NB4 (cell line): ENCODE measurements at places on chromosomes 12 and 14.

DNA sequence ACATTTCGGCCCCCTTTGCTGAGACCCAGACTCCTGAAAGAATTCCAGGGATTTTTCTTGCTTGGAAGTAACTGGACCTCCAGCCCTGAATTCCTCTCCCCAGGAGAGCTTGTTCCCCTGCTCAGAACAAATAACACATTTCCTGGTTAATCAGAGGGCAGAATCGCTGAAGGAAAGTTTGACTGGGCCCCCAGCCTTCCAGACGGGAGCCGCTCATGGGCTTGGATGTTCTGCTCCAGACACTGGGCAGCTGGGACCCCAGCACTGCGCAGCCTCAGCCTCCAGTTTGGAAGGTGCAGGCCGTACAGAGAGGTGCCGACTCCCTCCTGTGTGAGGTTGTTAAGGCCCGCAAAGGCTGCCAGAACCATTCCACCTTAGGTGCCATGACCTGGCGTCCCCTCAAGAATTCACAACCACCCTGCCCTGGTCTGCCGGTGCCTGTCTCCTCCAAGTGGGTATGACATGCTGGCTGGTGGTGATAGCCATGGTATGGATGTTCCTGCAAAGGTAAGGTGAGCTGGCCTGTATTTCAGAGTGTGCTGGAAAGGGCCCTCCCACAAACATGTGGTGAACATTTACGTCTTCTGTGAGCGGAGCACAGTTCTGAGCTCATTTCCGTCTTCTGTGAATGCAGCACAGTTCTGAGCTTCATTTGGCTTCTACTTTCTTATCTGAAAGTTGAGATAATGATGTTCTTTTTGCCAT, 5.1 kb upstream of the LTBP2 start:
- DNase-seq = no peak

GRCh38 chr12:6754411-6754810, 1.5 kb upstream of the MLF2 start:
- no peak for DNase-seq

- peak; percentile 46 for DNase-seq
Measured at GRCh38 chr12:42468341-42468821, 121.2 kb downstream of the PRICKLE1 start.

DNA sequence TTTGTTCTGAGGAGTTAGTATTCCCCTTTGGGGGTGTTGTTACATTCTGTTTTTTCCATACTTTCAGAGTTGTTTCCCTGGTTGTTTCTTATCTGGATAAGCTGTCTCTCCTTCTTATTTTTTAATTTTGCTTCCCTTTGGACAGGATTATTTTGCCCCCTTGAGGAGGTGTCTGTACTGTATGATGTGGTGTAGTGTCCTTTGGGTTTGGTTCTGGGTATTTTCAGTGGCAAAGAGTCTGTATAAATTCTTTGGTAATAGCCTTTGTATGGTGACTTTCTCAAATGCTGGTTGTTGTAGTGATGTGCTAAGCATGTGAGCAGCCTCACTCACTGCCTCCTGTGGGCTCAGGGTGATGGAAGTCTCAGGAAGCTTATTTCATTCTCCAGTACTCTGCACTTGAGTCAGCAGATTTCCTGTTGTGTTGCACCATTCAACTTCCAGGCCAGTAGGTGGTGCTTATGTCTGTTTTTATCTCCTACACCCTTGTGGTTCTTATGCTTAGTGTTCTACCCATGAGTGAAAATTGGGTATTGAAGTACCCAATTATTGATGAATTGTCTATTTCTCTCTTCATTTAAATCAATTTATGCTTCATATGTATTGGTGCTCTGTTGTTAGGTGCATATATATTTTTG, 103.3 kb upstream of the PMCH start:
- peak; percentile 60 for DNase-seq

DNA sequence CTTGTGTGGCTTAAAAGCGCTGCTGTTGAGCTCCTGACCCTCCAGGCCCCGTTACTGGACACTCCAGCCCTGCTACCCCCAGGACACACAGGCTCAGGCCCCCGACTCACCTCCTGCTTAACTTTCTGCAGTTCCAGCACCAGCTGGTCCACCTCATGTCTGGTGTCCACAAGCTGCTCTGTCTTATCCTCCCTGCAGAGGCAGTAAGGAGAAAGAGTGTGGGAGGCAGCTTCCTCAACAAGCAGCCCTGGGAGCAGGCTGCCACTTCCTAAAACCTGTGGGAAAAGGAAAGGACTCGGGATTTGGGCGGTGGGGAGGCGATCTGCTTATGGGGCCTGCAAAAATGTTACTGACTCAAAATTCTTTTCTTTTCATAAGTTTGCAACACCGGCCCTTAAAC, 79.2 kb downstream of the CCDC88C start:
- no peak for DNase-seq

GRCh38 chr14:26959972-26960660, 362.3 kb upstream of the NOVA1 start:
- DNase-seq = no peak

- DNase-seq = peak; percentile 65
Measured at GRCh38 chr12:55072083-55072482, 52.3 kb downstream of the NEUROD4 start.

DNA sequence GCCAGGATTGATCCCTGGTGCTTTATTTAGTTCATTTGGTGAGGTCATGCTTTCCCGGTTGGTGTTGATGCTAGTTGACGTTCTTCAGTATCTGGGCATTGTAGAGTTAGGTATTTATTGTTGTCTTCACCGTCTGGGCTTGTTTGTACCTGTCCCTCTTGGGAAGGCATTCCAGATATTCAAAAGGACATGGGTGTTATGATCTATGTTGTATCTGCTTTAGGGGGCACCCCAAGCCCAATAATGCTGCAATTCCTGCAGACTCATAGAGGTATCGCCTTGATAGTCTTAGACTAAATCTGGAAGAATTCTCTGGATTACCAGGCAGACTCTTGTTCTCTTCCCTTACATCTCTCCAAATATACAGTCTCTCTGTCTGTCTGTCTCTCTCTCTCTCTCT, 42.1 kb downstream of the AK7 start:
- DNase-seq = no peak

GRCh38 chr12:115886666-115887065, 390.8 kb downstream of the MED13L start:
- no peak for DNase-seq

- DNase-seq = no peak
Measured at GRCh38 chr14:67453575-67454300, 34.8 kb downstream of the TMEM229B start.

DNA sequence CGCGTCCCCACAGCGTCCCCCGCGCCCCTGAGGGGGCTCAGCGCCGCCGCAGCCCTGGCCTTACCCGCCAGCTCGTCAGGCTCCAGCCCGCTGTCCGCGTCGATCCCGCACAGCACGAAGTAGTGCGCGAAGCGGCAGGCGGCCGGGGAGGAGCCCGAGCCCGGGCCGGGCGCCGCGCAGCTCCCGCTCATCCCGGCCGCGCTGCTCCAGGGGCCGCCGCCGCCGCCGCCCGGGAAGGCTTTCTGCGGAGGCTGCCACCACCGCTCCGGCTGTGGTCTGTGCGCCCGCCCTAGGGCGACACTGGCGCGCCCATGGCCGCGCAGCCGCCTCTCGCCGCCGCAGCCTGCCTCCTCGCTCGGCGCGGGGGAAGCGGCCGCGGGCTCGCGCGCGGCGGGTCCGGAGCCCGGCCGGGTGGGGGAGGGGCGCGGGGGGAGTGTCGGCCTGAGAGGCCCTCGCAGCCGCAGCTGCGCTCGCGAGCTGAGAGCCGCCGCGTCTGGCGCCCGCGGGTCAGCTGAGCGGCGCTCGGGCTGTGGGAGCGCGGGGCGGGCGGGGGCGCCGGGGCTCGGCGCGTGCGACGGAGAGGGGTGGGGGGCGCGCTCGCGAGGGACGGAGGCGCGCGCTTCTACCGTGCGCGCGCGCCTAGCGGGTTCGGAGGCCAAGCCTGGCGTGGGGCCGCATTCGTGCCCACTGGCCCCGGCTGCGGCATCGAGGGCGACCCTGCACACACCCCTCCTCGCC, at the start of gene DENND5B:
Gene DENND5B, minus strand, starts transcription at position 495 of the 738 bp plus-strand sequence. Its CDS starts 304 bp downstream, at position 191.
- DNase-seq = peak; percentile 80

DNA sequence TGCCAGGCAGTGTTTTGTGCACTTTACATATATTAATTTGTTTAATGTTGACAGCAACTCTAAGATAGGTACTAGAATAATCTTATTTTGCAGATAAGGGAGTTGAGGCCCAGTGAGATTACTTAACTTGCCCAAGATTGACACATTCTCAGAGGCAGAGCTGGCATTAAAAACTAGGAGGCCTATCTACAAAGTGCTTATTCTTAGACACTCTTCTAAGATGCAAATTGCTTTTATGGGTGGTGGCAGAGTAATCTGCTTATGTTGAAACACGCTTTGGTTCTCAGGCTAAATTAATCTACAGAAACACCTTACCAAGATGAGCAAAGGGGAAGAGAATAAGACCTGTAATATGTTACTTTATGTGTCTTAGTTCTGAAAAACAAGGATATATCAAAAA, 7.2 kb downstream of the MGP start:
- DNase-seq = no peak

DNA sequence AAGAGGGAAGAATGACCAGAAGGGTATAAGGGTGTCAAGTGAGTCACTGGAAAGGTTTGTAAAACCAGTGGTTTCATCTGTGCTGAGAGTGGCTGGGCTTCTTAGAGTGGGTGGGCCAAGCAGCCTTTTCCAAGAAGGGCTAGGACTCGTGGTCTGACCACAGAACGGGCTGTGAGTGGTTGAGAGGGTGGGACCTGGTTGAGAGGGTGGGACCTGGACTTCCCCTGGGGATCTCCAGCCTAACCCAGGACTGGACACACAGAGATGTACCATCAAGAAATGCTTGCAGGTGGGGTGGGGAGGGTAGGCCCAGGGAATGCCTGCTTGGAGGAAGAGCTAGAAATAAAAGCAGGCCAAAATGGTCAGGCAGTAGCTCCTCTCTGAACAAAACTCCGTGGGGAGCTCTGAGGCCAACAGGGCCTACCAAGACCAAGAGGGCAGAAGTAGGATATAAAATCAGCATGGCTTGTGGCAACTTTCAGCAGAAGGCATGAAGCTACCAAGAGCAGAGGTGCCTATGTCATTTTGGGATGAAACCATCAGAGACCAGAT, 140.5 kb downstream of the FOXN3 start:
- peak; percentile 68 for DNase-seq

- no peak for DNase-seq
Measured at GRCh38 chr14:93045211-93045674, 70.5 kb downstream of the ITPK1 start.

GRCh38 chr14:81385886-81386285, 14.2 kb downstream of the STON2 start:
- no peak for DNase-seq

DNA sequence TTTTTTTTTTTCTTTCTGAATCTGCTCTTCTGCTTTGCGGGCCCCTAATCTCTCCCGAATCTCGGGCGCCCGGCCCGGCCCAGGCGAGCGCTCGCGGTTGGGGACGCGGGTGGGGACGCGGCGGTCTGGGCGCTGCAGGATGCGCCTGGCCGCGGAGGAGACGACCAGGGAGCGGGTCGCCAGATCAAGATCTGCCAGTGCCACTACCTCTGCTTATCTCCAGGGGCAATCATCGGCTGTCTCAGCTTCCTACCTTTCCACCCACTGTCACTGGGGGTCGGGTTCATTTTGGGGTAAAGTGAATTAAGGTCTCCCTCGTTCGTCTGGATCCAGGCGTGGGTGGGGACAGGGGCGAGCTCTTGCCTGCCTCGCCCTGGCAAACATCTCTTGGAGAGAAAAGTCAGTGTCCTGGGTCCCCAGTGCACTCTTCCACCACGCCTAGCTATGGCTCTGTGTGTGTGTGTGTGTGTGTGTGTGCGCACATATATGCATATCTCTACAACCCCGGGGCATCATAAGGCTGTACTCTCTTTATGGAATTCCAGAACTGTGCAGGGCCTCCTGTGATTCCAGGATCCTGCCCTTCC, 422.3 kb downstream of the VRK1 start:
- no peak for DNase-seq

GRCh38 chr12:39588348-39588747, 31.3 kb downstream of the ABCD2 start:
- no peak for DNase-seq

DNA sequence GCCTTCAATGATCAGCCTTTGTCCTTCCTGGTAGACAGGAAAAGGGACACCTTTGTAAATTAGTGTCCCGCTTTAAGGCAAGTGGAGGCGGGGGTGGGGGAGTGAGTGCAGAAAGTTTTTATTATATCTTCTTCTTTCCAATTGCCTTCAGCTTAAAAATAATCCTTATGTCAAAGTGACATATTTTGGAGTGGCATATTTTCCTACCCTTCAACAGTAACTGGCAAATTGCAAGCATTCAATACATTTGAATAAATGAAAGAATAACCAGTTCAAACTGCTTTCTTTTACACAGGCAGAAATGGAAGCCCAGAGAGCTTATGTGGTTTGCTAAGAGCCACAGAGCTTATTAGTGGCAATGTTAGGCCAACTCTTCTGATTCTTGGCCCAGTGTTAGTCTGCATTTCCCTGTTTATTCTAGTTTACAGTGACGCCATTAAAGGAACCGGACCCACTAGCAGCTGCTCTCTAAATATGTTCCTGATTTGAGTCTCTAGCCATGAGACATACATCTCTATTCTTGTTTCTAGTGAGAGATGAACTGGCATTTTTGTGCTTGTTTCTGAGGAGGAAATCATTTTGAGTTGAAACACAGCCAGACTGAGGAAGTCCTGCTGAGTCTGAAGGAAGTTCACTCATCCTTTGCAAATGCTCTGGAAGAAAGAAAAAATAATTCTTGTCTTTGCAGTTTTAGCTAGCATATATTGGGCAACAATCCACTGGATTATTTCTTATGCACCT, 468.7 kb downstream of the NOVA1 start:
- no peak for DNase-seq

DNA sequence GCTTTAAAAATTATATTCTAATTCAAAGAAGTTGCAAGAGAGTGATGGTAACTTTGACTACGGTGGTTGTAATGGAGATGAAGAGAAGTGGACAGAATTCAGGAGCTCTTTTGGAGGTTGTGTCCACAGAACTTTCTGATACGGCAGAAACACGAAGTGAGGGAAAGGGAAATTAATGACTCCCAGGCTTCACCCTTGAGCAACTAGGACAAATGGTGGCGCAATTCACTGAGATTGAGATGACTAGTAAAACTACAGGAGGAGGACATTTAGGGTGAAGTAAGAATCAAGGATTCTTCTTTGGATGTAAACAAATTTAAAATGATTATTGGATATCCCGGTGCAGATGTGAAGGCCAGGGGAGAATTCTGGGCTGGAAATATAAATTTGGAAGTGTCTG, 212.6 kb downstream of the PTPRO start:
- DNase-seq = peak; percentile 61

- DNase-seq = peak; percentile 72
Measured at GRCh38 chr12:74021937-74022336, 515.7 kb upstream of the ATXN7L3B start.

DNA sequence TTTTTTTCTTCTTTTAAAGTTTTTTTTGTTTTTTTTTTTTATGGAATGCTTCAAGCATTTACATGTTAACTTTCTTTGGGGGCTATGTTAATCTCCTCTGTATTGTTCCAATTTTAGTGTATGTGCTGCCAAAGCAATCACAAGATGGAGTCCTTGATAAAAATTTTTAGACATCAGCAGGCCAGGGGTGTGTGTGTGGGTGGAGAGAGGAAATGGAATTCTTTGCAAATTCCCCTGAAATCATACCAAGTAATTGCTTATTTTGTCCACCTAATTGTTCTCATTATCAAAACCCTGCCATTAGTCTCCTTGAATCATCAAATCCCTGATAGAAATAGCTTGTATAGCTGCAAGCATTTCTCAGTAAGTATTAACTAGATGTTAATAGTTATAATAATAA, 21.7 kb downstream of the RNF212B start:
- no peak for DNase-seq
